ENCODE measurements at places on chromosomes 11 and 22.

GRCh38 chr22:47786650-47787290, 1024.3 kb downstream of the TBC1D22A start:
- no peak for DNase-seq

GRCh38 chr11:6323291-6323905, 3.1 kb upstream of the CAVIN3 start:
- DNase-seq, result no peak

DNA sequence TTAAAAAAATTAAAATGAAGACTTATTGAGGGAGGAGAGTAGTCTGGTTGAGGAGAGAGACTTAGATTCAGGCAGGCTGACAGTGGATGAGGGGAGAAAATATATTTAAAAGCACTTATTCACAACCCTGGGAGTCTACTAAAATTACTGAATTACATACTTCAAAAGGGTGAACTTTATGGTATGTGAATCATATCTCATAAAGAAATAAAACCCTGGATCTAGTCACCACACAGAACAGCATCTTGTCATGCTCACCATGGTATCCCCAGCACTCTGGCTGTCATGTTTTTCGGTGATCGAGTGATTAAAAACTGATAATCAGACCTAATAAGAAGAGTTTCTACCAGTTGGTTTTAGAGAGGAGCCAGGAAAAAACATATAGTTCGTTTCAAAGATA, 11.0 kb downstream of the TEAD1 start:
- DNase-seq, result no peak

DNA sequence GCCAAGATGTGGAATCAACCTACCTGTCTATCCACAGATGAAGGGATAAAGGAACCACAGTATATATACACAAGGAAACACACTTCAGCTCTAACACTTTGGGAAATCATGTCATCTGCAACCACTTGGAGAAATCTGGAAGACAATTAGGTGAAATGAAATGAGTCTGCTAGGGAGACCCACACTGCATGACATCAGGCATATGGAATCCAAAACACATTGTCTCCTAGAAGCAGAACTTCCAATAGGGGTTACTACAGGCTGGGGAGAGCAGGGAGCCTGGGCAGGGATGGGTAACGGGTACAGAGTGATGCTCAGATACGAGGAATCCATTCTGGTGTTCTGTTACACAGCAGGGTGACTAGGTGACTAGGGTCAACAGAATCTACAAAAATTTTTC, 18.3 kb downstream of the RGL4 start:
- DNase-seq, result no peak

- DNase-seq, result no peak
These were observed 5.2 kb downstream of the IFT27 start for GRCh38 chr22:36770513-36771231.

DNA sequence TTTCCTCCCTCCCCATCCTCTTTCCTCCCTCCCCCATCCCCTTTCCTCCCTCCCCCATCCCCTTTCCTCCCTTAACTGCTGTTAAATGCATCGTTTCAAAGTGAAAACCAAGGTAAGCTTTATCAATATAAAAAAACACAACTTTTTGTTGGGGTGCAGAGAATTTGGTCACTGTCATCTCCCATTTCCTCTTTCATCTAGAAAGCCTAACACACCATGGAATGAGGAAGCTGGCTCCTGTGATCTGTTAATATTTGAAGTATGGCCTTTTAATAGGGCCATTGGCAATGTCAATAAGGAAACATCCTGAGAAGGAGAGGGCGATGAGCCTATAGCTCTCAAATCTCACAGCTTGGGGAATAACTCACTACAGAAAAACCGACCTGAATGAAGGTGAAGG, 7.0 kb downstream of the EXPH5 start:
- no peak for DNase-seq

DNA sequence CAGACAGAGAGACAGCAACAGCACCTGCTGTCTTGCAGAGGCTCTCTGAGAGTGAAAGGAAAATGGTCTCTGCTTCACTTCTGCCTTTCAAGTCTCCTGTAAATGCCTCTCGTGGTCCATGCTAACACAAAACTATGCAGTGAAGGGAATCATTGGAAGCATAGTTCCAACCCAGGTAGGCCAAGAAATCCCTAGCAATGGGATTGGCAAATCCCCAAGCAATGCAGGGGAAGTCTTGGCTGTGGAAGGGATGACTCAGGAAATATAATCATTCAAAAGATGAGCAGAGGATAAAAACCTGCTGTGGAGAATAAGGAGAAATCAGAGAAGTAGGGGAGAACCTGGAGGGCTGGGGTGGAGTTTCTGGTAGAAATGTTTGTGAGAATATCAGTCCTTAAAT, 216.1 kb upstream of the ZBED5 start:
- DNase-seq, result no peak

- no peak for DNase-seq
These were observed 96.5 kb upstream of the PRR5 start for GRCh38 chr22:44605486-44605885.

- no peak for DNase-seq
These were observed 2.6 kb upstream of the MEI1 start for GRCh38 chr22:41696703-41697102.

DNA sequence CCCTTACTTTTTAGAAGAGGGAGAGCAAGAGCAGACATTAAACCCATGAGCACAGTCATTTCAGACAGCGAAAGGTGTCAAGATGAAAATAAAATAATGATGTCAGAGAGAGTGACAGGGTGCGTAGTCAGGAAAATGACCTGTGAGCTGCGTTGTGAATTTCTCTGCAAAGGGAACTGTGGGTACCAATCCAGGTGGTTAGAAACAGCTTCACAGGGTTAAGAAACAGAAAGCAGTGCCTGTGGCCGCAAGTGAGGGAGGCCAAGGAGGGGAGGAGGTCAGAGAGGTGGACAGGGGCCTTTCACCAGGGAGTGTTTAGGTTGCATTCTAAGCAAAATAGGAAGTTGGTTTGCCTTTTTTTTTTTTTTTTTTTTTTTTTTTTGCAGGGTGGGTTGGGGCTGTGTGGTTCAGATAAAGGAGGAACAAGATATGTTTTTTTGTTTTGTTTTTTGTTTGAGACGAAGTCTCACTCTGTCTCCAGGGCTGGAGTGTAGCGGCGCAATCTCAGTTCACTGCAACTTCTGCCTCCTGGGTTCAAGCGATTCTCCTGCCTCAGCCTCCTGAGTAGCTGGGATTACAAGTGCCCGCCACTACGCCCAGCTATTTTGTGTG, 7.9 kb downstream of the TIGD3 start:
- DNase-seq, result no peak

- no peak for DNase-seq
These were observed 155.4 kb upstream of the PDGFD start for GRCh38 chr11:104319396-104319795.

DNA sequence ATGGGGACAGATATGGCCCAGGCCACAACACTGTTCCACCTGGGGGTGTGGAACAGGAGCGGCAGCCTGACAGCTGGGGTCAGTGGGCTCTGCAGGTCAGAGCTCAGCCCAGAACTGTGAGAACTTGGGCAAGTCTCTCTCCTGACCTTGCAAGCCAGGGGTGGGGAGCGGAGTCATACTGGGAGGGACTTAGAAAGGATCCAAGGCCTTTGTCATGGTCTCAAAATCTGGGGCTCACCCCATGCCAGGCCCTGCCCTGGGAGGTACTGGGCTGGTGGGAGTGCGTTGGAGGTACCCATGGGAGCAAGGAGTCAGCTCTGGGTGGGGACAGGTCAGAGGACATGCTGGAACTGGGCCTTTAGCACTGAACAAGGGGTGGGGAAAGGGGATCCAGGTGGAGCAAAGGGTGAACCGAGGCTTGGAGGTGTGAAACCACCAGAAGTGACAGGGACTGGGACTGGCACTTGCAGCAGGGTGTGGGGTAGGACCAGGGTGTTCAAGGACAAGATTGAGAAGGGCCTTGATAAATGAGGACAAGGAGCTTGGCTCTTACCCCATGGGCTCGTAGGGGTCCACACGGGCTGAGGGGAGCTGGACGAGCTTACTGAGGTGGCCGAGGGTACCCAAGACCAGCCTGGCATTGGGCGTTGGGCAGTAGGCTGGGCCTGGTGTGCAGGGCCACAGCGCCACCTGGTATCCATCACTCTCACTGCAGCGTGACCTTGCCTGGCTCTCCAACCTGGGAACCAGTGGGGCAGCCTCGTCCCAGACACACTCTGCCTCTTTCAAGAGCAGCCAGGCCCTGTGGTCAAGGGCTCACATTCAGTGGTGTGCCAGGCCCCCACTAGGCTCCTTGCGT, 7.4 kb upstream of the PMM1 start:
- DNase-seq, result no peak

- DNase-seq, result no peak
These were observed 441 bp upstream of the RPS6KA4 start for GRCh38 chr11:64358536-64358906.

DNA sequence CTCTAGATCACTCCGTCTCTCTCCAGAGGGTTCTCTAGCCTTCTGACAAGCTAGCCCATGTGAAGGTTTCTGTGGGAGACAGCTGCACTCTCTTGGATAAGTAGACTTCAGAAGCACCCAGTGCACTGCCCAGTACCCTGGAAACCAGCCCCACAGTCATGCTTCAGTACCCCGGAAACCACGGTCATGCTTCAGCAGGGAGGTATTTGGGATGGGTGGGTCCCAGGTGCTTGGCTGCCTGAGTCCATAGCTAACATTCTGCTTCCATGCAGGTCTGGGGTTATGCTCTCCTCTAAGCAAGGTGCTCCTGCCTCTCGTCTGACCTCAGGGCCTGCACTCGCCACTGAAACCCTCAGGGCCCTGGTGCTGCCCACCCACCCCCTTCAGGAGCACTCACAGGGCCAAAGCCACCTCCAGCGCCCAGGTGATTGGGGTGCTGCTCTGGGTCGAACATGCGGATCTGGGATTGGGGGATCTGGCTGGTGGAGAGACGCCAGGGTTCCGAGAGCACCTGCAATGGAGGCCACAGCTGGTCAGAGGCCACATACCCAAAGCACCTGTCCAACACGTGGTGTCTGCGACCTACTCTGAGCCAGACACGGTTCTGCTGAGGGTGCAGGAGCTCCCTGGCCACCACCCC, 7.3 kb upstream of the SYCE3 start:
- no peak for DNase-seq

GRCh38 chr11:108148556-108148955, 27.2 kb downstream of the ACAT1 start:
- DNase-seq, result no peak

- no peak for DNase-seq
These were observed 2.4 kb upstream of the RANGAP1 start for GRCh38 chr22:41288245-41288946.

DNA sequence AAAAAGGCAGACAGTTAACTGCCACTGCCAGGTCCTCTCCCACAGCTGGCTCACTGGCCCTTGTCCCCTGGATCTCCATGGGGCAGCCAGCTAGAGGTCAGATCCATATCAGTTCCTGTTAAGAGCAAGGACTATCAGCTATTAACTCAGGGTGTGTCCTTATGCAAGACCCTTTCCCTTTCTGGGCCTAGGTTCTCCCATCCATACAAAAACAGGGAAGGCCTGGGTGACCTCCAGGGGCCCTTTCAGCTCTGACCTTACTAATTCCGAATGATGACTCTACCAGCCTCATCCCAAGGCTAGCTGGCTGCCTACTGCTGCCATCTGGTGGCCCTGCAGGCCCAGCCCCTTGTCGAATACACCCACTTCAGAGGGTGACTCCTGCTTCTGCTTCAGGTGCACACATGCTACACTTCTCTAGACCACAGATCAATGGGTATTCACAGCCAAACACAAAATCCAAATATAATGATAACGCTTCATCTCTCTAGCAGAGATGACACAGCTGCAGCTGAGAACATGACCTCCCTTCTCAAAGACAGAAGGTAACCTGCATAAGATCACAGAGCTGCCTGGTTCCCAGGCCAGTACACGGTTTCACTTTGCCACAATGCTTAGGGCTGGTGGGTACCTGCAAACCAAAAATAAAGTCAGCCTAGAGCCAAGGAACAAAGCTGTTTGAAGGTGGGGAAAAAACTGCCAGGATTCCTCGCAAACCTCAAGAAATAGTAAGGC, 34.1 kb downstream of the SERGEF start:
- peak; percentile 4 for DNase-seq

DNA sequence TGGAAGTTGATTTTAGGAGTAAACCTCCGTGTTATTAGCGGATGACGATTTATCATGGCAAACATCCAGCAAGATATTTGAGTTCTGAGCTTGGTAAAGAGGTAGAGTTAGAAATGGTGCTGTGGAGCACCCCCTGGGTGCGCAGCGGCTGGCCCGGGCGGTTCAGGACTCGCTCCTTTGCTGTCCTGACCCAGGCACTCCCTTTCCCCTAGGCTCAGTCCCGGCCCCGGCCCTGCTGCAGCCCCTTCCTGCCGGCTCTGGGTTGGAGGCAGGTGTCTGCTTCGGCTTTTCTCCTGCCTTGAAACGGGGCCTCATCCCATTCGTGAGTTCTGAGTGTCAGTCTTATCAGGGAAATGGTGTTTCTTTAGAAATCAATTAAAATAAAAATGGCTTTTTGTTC, 33.4 kb downstream of the AP2A2 start:
- no peak for DNase-seq

- DNase-seq, result no peak
These were observed 15.6 kb upstream of the ZNF280A start for GRCh38 chr22:22535662-22536061.

- DNase-seq, result no peak
These were observed 657 bp downstream of the CWC15 start for GRCh38 chr11:94972700-94973098.

DNA sequence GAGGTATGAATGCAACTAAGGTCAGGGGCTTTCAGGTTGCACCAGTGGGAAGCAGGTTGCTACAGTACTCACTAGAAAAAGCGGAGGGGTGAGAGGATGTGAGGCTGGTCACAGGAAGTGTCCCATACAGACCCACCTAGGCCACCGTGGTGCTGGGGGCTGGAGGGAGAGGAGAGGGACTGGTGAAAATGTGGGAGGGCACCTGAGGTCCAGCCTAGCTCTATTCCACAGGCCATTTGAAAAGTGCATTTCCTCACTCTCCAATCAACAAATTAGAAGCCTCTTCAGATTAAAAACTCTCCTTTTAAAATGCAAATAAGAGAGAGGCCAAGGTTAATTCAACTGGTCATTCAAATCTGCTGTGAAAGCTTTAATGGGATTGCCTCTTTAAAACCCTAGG, 38.6 kb upstream of the NCAM1 start:
- DNase-seq, result no peak

- no peak for DNase-seq
These were observed 28.8 kb downstream of the SLN start for GRCh38 chr11:107683061-107683460.

- no peak for DNase-seq
These were observed 335 bp downstream of the ZNF408 start for GRCh38 chr11:46701078-46701654.

- no peak for DNase-seq
These were observed 175.8 kb downstream of the DSCAML1 start for GRCh38 chr11:117621226-117621625.

DNA sequence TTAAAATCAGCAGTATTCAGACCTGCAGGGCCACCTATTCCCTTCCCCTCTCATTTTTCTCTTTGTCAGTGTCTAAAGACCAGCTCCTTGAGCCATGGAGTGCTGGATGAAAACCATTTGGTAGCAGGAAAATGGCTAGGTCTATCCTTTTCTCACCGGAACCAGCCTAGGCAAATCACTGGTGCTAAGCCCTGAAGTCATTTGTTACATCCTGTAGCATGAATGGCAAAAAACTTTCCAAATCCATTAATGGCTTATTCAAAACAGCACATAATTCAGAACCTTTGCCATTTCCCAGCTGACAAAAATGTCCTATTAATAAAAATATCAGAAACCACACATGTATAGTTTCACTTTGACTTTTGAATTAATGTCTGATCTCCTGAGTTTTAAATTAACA, 209.5 kb upstream of the E2F8 start:
- no peak for DNase-seq

Measured in T-helper 1 cell (primary cell).